ENCODE measurements at places on chromosomes 3 and 15. TPM values are rescaled to one million over a fixed set of nuclear protein-coding genes. Genes with fewer than 3 reads are reported as not detected.

Gene CKMT1B
- total RNA-seq: 4.3 TPM

Gene YEATS2
- 11.8 TPM for total RNA-seq

Gene PARP15
- total RNA-seq: not detected

Gene ERC2
- not detected for total RNA-seq

Gene ZFAND6
- total RNA-seq: 106 TPM

Gene LMAN1L
- not detected for total RNA-seq

Gene FANCD2
- 21.0 TPM for total RNA-seq

Gene AADACL2
- total RNA-seq: not detected

Gene AGBL1
- total RNA-seq: not detected

Gene MYNN
- 9.5 TPM for total RNA-seq

Gene EPHB3
- total RNA-seq: 0.33 TPM

Gene CELF6
- not detected for total RNA-seq

Gene ZNF80
- 0.04 TPM for total RNA-seq

Gene SCAMP5
- 10.4 TPM for total RNA-seq

Gene WDR72
- total RNA-seq: 5.8 TPM

Gene ACTR8
- total RNA-seq: 15.5 TPM
